Activated CD4-positive, alpha-beta memory T cell treated with anti-CD3 and anti-CD28 coated beads for 36 hours (primary cell): ENCODE measurements at places on chromosomes 6 and 20.

DNA sequence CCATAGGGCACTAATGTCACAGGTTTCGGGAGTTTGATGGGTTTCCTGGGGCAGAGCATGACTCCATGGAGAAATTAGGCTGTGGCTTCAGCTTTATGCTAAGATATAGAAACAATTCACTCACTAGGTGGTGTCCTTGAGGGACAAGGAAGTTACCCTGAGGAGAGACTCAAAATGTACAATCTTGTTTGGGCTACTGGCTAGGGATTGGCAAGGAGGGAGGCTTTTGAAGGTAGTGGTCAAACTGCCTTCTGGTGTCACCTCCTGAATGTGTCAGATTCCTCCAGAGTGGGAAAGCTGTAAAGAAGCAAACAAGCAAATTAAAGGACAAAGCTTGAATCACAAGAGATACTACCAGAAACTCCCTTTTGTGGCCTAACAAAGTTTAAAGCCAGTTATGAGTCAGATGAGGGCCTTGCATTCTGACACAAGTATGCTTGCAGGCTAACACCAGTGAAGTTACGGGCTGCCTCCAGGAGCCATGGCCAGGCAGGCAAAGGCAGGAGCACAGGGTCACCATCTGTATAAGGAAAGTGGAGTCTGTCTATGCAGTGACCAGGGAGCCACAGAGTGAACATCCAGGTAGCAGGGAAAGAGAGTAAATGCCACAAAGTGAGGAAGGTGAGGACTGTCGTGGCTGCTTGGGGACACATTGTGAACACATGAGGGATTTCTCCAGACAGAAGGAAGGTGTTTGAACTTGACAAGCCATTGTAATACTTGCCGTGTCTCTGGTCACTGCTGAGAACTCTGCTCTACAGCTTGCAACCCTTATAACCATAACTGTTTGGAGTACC, 107.7 kb upstream of the DTNBP1 start:
- peak; percentile 55 for DNase-seq

DNA sequence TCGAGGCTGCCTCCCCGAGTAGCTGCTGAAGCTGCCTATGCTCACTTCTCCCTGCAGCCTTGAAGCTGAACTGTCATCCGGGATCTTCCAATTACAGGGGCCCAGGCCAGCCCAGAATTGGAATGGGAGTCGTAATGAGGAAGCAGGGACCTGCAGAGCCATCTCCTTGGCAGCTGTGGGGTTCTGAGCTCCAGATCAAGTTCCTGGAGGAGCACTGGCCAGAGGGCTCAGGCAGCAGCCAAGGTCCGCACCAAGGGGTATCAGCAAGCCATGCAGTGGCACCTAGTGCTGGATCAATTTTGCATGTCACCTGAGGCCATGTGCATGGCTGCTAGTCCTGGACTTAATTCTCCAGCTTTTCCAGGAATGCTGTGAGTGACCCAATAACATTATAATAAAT, 163.2 kb upstream of the TSHZ2 start:
- no peak for DNase-seq

- peak; percentile 41 for DNase-seq
These were observed 36.1 kb downstream of the FGD2 start for GRCh38 chr6:37041521-37041920.

DNA sequence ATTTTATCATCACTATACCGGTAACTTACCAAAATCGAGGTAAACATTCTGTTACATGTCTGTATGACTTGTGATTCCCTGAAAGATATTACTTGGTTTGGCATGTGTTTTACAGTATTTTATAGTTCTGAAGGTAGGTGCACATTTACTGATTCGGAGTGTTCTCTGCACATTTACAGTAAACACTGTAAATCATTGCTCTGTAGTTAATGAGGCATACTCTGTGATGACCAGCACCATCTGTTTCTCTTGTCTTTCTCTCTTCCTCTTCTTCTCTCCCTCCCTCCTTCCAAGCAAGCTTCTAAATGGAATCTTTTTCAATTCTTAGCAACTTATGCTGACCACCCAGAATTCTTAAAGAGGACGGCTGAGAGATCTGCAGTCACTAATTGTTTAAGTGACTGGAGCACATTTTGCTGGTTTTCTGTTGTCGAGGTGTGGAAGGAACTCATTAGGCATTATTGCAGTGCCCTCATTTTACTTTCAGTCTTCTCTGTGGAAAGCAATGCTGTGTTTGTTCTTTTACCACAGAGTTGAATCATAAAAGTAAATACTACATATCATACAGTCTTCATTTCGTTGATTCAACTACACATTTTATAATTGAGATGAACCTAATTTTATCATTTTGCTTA, 126.5 kb downstream of the UTRN start:
- DNase-seq: no peak
